Left renal pelvis (tissue), 4 donors: ENCODE measurements at places on chromosomes 1 and 21. TPM values are rescaled to one million over a fixed set of nuclear protein-coding genes. Genes with fewer than 3 reads are reported as not detected.

Gene ZNF695
- 2.7 TPM for polyA plus RNA-seq

Gene BROX
- polyA plus RNA-seq: 30.5 TPM

Gene TPTE
- not detected for polyA plus RNA-seq

Gene LIN28A
- 0.06 TPM for polyA plus RNA-seq

Gene CD160
- 1.2 TPM for polyA plus RNA-seq

Gene DMRTB1
- not detected for polyA plus RNA-seq

Gene ESPN
- 11.7 TPM for polyA plus RNA-seq

Gene SLC25A33
- 2.9 TPM for polyA plus RNA-seq

Gene INAVA
- polyA plus RNA-seq: 43.7 TPM

Gene PHTF1
- 27.3 TPM for polyA plus RNA-seq

Gene PCP4
- 13.3 TPM for polyA plus RNA-seq

Gene FAM43B
- 1.3 TPM for polyA plus RNA-seq

Gene GUCA2B
- polyA plus RNA-seq: not detected

Gene LCE2B
- polyA plus RNA-seq: not detected

Gene CHRM3
- polyA plus RNA-seq: 7.3 TPM

Gene TRIM63
- polyA plus RNA-seq: 0.07 TPM

Gene HIVEP3
- polyA plus RNA-seq: 7.0 TPM

Gene CSMD2
- polyA plus RNA-seq: 1.3 TPM

Gene NGF
- polyA plus RNA-seq: 2.8 TPM

Gene C2CD2
- 16.5 TPM for polyA plus RNA-seq
